ENCODE measurements at places on chromosomes 6 and 20.

GRCh38 chr20:51366155-51366886 is 176.2 kb downstream of the NFATC2 start:
- DNase-seq, result no peak

GRCh38 chr20:8527998-8528723 is 396.1 kb downstream of the PLCB1 start:
- no peak for DNase-seq

DNA sequence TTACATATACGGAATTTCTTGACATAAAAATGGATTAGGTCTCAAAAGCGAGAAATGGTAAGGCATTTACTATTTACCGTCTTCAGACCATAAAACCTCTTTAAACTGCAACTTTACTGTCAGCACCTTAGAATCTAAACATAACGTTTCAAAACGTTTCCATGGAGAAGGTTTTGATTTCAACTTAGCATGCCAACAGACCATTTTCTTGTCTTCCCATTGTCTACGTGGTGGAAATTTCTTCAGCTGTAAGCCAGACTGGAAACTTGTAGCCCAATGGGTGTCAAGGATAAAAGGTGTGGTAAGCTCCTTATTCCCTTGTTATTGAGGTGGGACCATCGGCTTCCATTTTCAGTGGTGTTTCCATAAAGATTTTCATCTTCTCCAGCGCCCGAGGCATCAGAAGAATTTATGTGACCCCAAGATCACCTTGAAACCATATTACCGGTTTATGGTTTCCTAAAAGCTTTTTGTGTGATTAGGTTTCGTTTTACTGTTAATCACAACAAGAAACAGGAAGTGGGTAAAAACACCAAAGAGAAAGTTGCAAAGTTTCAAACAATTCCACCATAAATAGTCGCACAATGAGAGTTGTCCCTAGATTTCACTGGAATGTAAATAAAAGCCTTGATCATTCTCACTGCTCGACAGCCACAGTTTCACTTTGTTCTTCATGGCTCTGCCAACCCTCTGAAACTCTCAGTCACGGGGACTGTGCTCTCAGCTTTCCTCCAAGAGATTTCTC is 63.0 kb upstream of the CD2AP start:
- no peak for DNase-seq

DNA sequence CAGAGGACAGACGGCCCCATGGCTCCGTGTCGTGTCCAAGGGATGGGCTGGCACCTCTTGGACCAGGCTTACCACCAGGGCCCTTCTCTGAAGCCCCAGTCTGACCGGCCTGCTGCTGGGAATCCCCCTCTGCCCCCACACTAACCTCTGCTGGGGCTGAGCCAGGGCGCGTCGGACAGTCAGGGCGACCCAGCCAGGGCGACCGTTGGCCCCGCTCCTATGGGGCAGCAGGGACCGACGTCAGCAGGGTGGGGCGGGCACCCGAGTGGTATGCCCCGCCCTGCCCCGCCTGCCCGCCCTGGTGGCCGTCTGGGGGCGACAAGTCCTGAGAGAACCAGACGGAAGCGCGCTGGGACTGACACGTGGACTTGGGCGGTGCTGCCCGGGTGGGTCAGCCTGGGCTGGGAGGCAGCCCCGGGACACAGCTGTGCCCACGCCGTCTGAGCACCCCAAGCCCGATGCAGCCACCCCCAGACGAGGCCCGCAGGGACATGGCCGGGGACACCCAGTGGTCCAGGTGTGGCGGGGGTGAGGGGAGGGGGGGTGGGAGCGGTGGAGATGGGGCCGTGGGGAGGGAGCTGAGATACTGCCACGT is at the start of gene SLC17A9:
TSS of gene SLC17A9 (plus strand) at position 337 of the 595 bp plus-strand sequence. CDS start at position 459, 122 bp downstream.
- no peak for DNase-seq

DNA sequence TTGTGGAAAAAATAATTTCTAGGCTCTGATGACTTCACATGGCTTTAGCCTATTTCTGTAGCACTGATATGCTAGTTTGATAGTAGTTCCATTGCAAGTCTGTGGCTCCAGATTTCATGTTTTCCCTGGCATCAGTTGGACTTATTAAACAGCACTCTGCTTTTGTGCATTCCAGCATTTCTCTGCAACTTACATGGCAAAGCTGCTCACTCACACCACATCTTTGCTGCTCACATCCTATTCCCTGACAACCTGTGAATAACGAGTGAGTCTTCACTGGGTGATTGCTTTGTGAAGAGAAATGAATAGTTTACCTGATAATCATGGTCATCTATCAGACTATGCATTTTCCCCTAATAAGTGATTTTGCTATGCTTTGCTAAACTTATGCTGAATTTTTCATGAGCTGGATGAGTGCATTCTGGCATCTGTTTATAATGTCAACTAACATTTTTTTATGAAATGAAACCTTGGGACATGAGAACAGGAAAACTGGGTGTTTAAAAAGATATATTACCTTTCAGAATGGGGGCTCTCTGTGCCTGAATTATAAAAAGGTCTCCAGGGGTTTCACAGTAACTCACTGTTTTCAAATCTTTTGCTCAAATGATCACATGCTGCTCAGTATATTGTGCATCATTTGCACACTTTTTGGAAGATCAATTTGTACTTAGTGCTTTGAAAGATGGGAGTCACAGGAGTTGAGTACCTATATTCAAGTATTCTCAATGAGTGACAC is 301.8 kb downstream of the TBC1D32 start:
- no peak for DNase-seq

DNA sequence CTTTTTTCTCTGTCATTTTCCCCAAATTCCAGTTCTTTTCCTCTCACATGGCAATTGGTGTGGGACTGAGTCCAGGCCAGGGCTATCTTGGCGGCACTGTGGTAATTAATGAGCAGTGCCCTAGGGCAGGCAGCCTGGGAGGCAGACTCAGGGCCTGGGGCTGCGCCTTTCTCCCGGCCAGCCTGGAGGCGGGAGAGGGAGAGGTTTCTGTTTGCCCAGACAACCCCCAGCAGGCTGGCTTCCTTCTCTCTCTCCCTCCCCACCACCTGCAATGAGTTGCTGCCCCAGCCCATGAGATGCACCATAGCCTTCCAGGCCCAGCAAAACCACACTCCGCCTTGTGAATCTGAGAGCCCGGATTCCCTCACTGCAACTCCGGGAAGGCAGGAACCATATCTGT is 15.1 kb upstream of the CCDC167 start:
- no peak for DNase-seq

DNA sequence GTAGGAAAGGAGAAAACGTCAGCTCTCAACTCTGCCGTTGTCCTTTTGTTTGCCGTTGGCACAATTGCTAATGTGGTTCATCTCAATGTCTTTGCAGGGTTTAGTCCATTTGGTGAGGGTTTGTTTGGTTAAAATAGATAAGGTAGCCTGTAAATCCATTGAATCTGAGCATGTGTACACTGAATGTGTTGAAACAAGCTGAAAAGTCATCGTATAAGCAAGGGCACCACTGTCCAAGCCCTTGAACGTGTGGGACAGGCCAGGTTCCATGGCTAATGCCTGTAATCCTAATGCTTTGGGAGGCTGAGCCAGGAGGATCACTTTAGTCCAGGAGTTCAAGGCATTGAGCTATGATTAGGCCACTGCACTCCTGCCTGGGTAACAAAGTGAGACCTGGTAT is 224.7 kb upstream of the PLCB4 start:
- DNase-seq, result no peak

- DNase-seq, result no peak
These were observed 587.5 kb upstream of the ARID1B start for GRCh38 chr6:156189714-156190113.

GRCh38 chr20:58883241-58883691 is 30.8 kb downstream of the GNAS start:
- DNase-seq, result no peak

GRCh38 chr6:89695667-89696066 is 57.1 kb upstream of the LYRM2 start:
- DNase-seq, result no peak

All from hypothalamus (tissue), 51 donors.